ENCODE measurements at places on chromosomes 12 and 14.
A peak's percentile ranks its signal among the peaks of the same experiment; 100 is the strongest.

GRCh38 chr14:38723959-38724358 is 379.1 kb downstream of the SEC23A start:
- DNase-seq: no peak

DNA sequence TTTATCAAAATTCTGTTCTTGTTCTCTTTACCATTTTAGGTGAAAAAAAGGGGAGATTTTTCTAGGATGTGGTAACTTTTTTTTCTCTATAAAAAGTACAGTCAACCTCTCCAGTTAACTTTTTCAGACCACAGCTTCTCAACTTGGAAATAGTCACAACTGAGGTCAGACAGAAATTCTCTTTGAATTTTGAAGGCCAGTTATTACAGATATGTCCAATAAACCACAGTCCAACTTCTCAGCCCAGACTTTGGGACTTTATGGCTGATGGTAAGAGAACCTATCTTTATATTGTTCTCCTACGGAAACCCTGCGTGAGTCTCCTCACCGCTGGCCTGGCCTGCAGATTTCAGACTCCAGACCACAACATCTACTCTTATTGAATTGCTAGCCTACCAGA is 176.7 kb downstream of the DACT1 start:
- no peak for DNase-seq

GRCh38 chr14:85947461-85948139 is 417.7 kb downstream of the FLRT2 start:
- no peak for DNase-seq

- no peak for DNase-seq
These were observed 117.7 kb downstream of the ADCK1 start for GRCh38 chr14:77917491-77918201.

DNA sequence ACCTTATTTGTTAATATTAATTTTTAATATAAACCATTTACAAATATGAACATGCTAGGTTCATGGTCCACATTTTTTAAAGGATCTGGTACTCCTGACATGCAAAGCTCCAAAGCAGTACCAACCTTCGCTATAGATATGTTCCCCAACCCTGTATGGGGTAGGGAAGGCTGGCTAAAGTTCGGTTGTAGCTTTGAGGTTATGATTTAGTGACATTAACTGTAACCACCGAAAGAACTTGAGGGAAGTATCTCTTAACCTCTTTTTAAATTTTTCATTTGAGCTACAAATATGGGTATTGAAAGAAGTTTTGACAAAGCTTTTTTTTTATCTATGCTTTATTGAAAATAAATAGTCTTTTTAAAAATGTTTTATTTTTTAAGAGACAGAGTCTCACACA is 115.5 kb downstream of the DYRK2 start:
- DNase-seq: no peak

DNA sequence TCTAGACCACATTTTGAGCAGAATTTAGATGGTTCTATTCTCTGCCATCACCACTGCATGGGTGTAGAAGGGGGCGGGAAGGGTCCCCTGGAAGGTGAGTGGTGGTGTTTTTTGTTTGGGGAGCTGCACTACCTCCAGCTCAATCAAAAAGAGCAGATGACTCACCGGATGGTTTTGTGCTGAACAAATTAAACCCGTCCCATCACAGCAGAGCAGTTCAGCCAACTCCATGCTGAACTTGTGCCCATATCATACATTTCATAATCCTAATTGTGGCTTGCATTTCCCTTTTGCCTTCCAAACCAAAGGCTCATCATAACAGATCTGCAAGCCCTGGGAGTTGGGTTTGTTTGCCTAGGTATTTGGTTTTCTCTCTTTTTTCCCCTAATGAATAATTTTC is 53.0 kb upstream of the RPH3A start:
- DNase-seq: no peak

DNA sequence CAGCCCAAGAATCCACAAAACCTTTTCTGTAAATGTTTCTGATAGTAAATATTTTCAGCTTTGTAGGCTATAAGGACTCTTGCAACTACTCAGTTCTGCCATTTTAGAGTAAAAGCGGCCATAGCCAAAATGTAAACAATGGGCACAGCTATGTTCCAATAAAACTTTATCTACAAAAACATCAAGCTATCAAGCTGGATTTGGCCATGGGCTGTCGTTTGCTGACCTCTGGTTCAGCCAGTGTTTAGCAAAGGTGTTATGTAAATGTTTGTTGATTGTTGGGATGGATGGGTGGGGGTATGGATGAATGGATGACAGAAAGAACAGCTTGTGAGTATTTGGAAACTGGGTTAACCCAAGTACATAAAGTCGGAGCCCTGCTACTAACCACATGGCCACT is 111.1 kb upstream of the VRK1 start:
- no peak for DNase-seq

- DNase-seq: no peak
These were observed 32.9 kb downstream of the TXNRD1 start for GRCh38 chr12:104248444-104248843.

DNA sequence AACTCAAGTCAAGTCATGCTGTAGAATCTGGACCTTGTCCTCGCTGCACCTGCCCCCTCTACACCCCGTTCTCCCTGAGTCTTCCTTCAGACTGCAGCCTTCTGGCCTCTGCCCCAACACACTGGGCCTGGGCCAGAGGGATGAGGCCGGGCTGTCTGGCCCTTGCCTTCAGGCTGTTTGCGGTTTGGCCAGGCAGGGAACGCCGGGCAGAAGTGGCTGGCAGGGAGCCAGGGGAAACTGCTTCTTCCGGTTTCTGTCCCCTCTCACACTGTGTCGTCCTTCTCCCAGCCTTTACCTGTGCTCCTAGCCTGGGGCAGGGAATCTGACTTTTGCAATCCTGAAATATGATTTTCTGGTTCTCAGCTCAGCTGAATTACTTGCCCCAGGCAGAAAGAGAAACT is 13.5 kb downstream of the DGLUCY start:
- DNase-seq: peak; percentile 80

DNA sequence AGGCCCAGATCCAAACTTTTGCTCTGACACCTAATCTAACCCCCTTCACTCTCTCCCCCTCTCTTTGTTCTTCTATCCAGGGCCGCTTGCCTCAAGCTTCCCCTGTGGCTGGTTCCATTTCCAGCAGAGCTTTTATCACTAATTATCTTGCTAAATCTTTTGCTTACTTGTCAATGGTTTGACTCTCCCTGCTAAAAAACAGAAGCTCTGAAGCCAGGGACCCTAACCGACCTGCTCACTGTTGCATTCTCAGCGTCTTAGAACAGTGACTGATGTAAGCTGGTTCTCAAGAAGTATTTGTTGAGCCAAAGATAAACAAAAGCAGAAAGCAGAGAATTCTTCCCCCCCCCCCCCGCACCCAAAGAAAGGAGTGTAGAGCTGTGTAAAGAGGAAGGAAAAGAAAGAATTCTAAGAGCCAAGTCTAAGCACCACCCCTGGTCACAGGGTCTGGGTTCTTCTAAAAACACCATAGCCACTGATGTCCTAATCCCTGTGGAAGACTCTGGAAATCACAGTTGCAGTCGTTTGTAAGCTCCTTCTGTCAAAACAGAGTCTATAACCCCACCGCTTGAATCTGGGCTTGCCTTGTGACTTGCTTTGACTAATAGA is 385.8 kb downstream of the MED13L start:
- no peak for DNase-seq

DNA sequence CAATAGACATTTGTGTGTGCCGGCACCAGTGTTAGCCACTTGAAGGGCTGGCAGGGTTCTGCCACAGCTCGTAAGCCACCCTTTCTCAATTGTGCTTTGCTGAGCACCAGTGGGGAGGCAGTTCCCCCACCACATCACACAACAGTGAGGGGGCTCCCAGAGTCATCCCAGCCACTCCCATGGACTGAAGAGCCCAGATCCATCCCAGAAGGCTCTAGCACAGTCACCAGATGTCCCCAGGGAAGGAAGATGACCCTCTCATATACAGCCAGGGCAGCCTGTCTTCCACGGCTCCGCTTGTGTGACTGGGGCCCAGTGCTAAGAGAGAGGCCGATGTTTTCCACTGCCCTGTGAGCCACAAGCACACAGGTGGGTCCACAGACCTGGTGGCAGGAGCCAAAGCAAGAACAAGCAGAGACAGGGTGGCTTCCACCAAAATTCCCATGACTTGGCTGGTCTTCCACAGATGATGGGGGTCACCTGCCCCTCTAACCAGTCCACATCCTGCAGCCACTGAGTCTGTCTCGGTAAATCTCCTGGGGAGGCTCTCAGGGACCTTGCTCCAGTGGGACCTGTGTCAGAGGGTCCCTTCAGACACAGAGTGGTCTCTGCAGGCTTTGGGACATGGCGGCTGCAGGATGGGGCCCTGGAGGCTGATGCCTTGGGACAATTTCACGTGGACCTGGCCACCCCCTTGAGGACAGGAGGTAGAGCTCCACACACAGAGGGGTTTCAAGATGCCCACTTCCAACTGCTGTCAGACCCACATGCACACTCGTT is 71.9 kb upstream of the DDX11 start:
- no peak for DNase-seq

- DNase-seq: no peak
These were observed 817.0 kb downstream of the FLRT2 start for GRCh38 chr14:86346818-86347384.

- no peak for DNase-seq
These were observed 61.8 kb downstream of the PIK3C2G start for GRCh38 chr12:18323159-18323558.

DNA sequence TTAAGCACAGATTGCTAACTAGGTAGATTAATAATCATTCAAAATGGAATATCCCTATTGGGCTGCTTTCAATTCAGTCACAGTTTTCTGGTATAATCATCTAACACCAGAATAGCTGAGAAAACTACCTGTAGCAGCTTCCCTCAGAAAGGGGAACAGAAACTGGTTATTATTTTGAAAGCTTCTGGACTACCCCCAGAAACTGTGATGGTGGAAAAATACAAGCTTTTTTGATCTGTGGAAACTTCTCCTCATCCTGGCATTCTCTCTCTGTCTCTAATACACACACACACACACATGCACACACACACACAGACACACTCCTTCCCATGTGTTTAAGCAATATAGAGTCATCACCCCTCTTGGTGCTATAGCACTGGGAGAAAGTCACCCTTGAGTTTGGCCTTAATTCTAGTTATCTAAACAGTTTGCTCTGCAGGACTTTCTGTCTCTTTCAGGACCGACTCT is 251.5 kb upstream of the LMO3 start:
- DNase-seq: no peak

DNA sequence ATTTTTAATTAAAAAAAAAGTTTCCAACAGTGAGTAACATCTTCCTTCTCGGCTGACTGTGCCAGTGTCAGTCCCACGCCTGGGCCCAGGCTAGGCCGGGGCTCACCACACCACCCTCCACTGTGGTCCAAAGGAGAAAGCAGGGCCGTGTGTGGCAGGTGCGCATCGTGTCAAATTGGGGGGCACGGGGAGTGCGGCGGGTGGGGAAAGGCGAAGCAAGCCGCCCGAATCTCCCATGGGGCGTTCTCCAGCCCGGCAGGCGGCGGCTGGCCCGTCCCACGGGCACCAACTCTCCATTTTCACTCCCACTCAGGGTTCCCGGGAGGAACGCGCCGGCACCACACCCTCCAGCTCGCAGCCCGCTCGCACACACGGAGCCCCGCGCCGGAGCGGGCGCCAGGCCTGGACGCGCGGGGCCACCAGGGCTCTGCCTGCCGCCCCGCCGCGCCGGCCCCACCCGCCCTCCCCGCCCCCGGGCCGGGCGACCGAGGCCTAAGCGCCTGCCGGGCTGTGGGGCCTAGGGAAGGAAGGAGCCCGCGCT is 604 bp downstream of the EEA1 start:
- DNase-seq: no peak

GRCh38 chr12:76256321-76256720 is 91.9 kb downstream of the BBS10 start:
- DNase-seq: no peak

GRCh38 chr12:49030714-49031572 is 12.4 kb upstream of the PRKAG1 start:
- no peak for DNase-seq

- DNase-seq: no peak
These were observed 21.5 kb downstream of the GNPNAT1 start for GRCh38 chr14:52769887-52770286.

All from epithelial cell of prostate (primary cell).